Stimulated activated CD4-positive, alpha-beta T cell treated with anti-CD3 and anti-CD28 coated beads, TNF-alpha, amount 100 ng/mL, for 24 hours (primary cell): ENCODE measurements at places on chromosomes 5 and 9.

GRCh38 chr5:122756264-122756911 is 18.5 kb upstream of the SNX2 start:
- no peak for DNase-seq

GRCh38 chr9:118473521-118473920 is 769.3 kb downstream of the TLR4 start:
- DNase-seq, result no peak

- DNase-seq, result no peak
Observed at GRCh38 chr9:76403352-76403751, 9.1 kb upstream of the RFK start.

GRCh38 chr9:109627042-109627441 is 128.9 kb upstream of the PTPN3 start:
- DNase-seq, result no peak

- no peak for DNase-seq
Observed at GRCh38 chr9:7097785-7098752, 340.3 kb downstream of the KDM4C start.

- no peak for DNase-seq
Observed at GRCh38 chr9:94985649-94986048, 259.1 kb downstream of the AOPEP start.

- DNase-seq, result peak; percentile 11
Observed at GRCh38 chr9:3732077-3733038, 206.6 kb upstream of the RFX3 start.

- DNase-seq, result no peak
Observed at GRCh38 chr5:130335117-130335516, 430.9 kb downstream of the CHSY3 start.

DNA sequence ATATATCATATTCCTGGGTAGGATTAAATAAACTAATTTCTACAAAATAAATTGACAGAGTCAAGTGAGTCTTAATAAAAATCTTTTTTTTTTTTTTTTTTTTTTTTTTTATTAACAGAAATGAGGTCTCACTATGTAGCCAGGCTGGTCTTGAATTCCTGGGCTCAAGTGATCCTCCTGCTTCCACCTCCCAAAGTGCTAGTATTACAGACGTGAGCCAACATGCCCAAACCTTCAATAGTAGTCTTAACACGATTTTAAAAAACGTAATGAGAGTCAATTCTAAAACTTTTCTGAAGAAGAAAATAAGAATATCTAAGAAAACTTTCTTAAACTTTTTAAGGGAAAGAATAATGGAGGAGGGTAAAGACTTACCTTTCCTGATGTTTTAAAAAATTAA is 84.2 kb downstream of the YIPF5 start:
- no peak for DNase-seq

- DNase-seq, result no peak
Observed at GRCh38 chr9:19387317-19387716, 7.3 kb upstream of the RPS6 start.

DNA sequence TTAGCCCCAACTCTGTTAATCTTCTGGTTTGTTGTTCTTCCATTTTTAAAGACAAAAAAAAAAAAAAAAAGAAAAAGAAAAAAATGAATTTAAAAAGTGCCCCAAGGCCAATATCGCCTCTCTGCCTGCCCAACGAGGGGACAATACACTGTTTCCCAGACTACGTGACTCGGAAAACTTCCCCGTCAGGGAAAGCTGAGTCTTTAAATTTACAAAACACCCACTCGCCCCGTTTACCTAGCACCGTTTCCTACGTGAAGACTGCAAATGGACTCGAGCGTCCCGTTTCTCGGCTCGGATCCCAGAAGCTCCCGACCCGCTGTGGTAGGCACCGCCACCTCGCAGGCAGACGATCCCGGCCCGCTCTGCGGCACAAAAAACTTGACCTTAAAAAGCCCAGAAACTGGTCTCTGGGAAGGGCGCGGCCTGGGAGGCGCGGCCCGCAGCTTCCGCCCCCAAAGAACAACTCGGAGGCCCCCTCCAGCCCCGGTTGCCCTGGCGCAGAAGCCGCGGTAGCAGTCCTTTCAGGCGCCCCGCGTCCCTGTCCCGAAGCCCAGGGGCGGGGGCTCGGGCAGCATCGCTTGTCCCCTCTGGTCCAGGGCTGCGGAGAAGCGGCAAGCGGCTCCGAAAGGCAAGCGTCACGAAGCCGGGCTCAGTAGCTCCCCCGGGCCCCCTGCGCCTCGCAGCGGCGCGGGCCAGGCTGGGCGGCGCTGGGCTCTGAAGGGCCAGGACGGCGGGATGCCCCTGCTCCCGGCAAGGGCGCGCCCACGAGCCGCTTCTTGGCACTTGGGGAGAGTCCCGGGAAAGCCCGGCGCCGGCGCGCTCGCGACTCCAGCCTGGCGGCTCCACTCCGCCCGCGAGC is at the start of gene GCNT4:
TSS of gene GCNT4 (minus strand) at position 367 of the 862 bp plus-strand sequence. CDS start 22,521 bp downstream, outside the sequence.
- DNase-seq, result peak; percentile 53

GRCh38 chr9:93304574-93305496 is 120.9 kb downstream of the WNK2 start:
- no peak for DNase-seq

DNA sequence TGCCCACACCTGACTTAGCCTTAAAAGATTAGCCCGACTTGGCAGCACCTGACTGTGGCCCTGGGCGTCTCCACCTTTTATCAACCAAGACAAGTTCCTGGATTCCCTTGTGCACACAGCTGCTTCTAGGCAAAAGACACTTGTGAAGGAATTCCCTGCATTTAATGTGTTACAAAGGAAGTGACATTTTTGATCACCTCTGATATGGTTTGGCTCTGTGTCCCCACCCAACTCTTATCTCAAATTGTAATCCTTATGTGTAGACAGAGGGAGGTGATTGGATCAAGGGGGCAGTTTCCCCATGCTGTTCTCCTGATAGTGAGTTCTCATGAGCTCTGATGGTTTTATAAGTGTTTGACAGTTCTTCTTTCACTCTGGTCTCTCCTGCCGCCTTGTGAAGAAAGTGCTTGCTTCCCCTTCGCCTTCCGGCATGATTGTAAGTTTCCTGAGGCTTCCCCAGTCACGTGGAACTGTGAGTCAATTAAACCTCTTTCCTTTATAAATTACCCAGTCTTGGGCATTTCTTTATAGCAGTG is 2.6 kb upstream of the CPEB4 start:
- no peak for DNase-seq

DNA sequence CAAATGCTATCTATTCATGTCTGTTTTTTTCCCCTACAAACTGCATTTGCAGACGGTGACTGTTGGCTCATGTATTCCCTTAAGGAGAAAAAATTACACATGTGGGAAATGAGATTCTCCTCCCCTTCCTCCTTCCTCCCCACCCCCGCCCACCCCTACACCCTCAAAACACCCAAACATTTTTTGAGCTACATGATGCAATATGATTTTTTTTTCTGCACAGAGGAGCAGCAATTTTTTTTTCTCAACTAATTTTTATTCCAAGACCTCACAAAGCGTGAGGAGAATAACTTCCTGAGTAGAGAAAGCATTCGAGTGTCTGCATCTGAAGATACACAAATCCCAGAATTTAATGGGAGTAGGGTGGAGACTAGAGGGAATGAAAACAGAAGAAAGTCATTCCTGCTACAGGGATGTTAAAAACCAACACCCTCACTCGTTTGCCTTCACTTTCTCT is 118.1 kb downstream of the PRDM6 start:
- no peak for DNase-seq

DNA sequence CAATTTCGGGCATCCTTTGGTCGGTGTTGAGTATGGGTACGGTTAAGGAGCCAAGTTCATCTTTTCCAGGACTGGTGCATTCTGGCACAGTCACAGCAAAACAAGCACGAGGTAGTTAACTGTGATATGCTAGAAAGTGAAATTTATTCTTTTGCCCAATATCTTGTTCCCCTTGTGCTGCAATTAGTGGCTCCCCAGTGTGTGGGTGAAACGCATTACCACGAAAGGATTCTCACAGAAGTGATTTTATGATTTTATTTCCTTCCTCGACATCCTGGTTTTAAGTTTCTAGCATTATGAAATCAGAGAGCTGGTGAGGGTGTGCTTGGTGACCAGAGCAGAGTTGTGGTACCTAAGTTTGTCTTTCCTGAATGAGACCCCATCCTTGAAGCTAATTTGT is 1.5 kb downstream of the FRMPD1 start:
- no peak for DNase-seq

- DNase-seq, result no peak
Observed at GRCh38 chr9:34994260-34994899, 4.8 kb downstream of the DNAJB5 start.

DNA sequence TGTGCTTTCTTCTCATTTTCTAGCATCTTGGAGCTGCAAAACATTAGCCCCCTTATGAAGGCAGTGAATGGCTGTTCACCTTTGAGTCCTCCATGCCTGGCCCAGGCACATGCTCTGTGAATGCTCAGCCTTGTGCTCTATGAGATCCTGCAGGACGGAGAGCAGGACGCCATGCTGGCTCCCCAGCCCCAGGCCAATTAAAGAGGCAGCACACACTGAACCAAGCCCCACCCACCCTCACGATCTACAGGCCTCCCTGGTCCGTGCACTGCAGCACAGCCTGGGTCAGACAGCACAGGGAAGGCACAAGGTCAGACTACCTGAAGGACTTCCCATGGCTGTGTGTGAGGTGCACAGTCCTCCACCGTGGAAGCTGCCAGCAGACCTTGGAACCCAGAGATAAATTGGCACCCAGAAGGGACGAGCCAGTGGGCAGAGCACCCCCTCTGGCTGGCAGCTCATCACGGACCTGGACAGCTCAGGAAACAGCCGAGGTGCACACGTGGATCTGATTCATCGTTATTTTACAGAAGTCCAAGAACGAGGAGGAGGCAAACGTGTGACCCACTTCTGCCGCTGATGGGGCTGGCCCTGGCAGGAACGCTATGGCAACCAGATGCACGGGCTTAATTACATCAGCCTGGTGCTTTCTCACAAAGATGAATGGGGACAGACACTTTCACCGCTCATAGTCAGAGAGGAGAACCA is 59.5 kb downstream of the OLFM1 start:
- no peak for DNase-seq

DNA sequence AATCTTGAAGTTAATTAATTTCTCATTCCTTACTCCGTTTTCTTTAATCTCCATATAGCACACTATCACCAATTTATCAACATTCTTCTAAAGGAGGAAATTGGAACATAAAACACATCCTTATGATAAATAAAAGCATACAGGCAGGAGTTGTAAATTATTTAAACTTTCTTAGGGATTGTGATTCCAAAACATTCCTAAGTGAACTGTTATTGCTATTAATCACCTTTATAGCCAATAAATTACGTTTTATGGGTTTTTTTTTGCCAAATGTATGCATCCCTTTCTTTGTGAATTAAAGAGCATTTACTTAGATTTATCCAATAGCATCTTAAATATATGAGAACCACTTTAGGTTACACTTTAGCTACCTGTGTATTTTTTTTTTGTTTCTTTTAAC is 55.3 kb downstream of the FBXO4 start:
- no peak for DNase-seq

GRCh38 chr5:84685121-84685894 is 300.6 kb upstream of the EDIL3 start:
- DNase-seq, result no peak

DNA sequence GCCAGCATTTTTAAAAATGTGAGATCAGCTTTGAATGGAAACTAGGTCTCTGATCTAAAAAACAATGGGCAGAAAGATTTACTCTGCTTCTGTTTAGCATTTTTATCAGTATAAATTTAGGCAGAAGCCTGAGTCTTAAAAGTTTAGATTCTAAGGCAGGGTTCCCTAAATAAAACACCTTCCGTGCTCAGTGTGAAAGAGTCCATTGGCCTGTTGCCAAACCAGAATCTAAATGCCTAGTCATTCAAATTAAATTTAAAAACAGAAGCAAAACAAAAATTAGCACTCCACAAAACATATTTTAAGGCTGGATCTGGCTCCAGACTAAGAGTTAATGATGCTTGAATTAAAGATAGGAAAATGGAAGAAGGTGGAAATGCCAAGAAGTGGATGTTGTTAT is 4.5 kb downstream of the TYRP1 start:
- no peak for DNase-seq

DNA sequence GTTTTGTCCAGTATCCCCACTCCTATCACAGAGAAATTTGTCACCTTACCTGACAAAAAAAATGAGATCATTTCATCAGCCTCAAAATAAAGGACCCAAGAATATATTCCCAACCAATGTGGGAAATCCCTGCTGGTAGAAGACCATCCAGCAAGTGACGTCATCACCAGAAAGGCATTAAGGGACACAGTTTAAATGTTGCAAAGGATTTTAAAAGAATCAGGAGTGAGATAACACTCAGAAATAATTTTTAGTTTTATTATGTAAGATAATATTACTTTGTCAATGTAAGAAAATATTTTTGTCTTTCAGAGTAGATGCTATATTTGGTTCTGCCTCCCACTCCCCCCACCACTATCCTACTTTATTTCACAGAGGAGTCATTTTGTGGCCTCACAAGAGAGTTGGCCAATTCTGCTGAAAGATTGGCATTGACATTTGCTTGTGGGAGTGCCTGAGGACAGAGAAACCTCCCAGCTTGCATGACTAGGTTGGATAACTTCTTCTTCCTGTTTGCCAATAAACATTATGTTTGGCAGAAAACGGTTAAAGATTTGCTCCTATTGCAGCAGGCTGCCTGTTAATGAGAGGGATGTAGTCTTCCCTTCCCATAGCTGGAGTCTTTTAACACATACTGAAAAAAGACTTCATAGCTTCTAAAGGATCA is 288.6 kb upstream of the DAB2 start:
- DNase-seq, result no peak

- no peak for DNase-seq
Observed at GRCh38 chr5:10660135-10660534, 96.3 kb downstream of the ANKRD33B start.

DNA sequence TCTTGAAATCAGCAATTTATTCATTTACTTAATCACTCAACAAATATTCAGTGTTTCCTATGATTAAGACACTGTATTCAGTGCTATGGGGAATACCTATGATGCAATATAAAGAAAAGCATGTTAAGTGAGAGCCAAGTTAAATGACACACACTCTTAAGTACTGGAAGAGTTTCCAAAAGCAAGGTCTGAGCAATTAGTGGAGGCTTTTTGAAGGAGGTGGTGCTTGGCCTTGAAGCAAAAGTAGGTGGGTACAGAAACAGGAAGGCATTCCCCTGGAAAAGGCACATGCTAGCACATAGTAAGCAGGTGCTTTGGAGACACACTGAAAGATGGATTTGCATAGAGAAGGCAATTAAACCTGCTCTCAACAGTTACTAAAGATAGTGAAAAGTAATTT is 4.0 kb downstream of the TSLP start:
- no peak for DNase-seq

- DNase-seq, result no peak
Observed at GRCh38 chr5:16805486-16805885, 130.6 kb downstream of the MYO10 start.

- no peak for DNase-seq
Observed at GRCh38 chr5:83583859-83584258, 112.3 kb downstream of the VCAN start.
